ENCODE measurements at places on chromosomes 5 and 9. TPM values are rescaled to one million over a fixed set of nuclear protein-coding genes. Genes with fewer than 3 reads are reported as not detected.

The GFI1B gene
- total RNA-seq = not detected

GRCh38 chr9:14962193-14962882 is 52.1 kb upstream of the FREM1 start:
- no peak for DNase-seq

The CFAP157 gene
- not detected for total RNA-seq

GRCh38 chr5:121691478-121691877 is 160.2 kb upstream of the FTMT start:
- no peak for DNase-seq

DNA sequence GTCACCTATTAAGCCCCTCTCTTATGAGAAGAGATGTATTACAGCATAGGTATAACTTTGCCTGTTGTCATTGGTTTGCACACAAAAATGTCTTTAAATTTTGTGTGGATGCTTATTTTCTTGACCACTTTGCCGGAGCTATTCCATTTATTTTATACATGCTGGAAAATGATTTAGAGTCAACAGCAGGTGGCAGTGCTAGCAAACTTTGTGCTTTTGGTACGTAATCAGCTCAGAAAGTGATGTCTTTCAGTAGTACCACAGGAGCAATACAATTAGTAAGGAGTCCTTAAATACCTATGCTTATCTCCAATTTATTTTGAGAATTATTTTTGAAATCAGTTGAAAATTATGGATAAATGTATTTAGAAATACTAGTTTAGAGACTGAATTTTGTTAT is 19.8 kb upstream of the NUDT12 start:
- DNase-seq = no peak

The ERAP2 gene
- total RNA-seq = 56.6 TPM

DNA sequence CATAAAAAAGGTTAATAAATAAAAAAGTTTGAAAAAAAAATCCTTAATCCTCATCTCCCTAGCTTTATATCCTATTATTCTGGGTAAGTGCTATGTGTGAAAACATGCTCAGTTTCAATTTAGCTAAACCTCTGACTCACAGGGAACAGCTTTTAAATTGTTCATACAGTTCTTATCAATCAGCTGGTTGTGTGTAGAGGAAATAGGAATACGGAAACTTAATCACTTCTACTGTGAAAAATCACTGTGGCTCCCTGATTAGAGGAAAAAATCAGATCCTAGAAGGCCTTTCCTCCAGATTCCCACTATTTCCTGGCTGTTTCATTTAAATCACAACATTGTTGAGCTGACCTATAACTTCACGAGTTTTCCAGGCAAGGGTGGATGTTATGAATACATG is 120.5 kb downstream of the MARCHF3 start:
- DNase-seq = no peak

GRCh38 chr5:159224471-159224870 is 15.1 kb upstream of the RNF145 start:
- DNase-seq = no peak

DNA sequence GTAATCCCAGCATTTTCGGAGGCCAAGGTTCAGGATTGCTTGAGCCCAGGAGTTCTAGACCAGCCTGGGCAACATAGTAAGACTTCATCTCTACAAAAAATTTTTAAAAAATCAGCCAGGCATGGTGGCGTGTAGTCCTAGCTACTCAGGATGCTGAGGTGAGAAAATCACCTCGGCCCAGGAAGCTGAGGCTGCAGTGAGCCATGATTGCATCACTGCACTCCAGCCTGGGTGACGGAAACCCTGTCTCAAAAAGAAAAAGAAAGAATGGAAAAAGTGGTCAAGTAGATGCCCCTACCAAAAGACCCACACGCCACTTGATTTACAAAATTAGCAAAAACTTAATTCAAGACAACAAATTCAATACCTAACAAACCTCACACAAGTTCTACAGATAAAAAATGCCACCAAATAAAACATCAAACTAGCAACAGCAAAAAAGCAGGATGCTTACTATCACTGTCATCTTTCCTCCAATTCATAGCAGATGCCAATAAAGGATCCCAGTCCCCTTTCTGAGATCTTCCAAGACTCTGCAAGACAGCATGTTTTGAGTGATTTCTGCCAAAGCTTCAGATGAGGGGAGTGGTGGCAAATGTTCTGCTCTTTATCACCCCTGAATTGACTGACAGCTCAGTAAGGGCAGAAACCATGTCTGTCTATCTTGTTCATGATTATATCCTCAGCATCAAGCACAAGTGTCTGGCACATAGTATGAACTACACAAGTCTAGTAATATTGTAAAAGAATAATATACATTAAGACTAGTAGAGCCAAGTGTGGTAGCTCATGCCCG is 34.2 kb upstream of the TESK1 start:
- no peak for DNase-seq

DNA sequence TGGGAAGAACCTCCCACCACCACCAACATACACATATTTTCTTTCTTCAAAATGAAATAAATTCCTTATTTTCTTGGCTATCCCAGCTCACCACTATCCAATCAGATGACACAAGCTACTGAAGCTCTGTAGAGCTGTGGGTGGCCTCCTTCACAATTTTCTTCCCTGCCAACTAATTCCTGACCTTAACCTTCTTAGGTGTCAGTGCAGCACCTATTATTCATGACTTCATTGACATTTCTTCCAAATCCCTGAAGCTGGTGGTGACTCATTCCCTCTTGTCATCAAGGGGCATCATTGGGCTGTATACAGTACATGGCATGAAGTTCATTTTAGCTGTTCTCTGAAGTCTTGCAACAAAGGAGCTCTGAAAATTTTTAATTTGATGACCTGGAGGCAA is 42.0 kb upstream of the ADRA1B start:
- no peak for DNase-seq

DNA sequence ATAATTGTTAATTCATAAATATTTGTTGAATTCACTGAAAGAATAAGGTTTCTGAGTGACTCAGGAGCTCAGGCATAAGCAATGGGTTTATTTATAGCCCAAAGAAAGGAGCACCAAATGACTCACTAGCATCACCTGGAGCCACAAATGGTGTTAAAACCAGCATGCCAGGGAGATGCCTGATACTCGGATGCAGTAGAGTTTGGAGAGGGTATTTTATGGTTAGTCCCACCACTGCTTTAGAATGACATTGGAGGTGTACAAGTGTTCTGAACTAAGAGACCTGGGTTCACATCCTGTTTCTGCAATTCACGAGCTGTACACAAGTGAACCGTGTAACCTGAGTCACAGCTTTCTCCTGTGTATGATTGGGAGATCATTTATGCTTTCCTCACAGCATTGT is 25.2 kb downstream of the CCL28 start:
- no peak for DNase-seq

- peak; percentile 12 for DNase-seq
These were observed 24.8 kb downstream of the PPP3R2 start for GRCh38 chr9:101569741-101570501.

The APBA1 gene
- total RNA-seq = 1.4 TPM

The ANKRD18B gene
- total RNA-seq = 0.61 TPM

GRCh38 chr5:148979083-148979723 is 83.7 kb downstream of the SH3TC2 start:
- DNase-seq = no peak

DNA sequence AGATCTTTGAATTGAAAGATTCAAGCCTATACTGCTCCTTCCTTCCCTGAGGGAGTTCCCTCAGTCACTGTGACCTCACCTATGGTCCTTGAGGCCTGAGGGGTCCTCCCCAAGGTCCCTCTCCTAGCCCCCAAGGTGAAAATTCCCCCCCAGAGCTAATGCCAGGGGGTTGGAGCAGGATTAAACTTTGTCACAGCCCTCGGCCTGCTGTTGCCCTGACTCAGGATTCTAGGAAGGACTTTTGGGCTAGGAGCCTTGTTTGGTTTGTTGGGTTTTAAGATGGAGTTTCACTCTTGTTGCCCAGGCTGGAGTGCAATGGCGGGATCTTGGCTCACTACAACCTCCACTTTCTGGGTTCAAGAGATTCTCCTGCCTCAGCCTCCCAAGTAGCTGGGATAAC is 123.2 kb downstream of the C5orf15 start:
- DNase-seq = no peak

- no peak for DNase-seq
These were observed 242.1 kb downstream of the HCN1 start for GRCh38 chr5:45454114-45454513.

The PCDHB2 gene
- not detected for total RNA-seq

DNA sequence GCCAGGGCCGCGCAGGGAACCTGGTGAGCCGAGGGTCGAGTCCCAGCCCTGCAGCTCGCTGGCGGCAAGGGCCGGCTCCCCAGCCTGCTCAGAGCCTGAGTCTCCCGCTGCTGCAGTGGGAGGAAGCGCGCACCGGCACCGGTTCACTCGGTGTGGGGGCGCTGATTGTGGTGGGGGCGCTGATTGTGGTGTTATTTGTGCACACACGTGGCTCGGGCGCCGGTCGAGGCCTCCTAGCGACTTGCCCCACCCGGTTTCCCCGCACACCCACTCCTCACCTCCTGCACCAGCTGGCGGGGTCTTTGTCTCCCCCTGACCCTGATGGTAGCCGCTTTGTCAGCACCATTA is 266.7 kb downstream of the NSG2 start:
- DNase-seq = no peak

- no peak for DNase-seq
These were observed 26.5 kb upstream of the CLPTM1L start for GRCh38 chr5:1371218-1371971.

DNA sequence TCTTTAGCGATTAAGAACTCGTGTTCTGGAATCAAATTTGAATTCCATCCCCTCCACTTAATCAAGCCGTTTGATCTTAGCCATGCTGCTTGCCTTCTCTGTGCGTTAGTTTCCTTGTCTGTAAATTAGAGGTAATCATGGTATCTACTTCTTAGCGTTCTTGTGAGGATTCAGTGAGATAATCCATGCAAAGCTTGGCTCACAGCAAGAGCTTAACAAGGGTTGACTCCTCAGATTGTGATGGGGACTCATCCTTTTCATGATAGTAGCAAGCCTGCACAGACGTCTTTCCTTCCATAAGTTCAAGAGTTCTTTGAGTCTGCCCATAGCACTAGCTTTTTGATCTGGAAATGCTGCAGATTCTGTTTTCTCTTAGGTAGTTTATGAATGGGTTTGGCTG is 72.8 kb downstream of the TRIO start:
- DNase-seq = no peak

DNA sequence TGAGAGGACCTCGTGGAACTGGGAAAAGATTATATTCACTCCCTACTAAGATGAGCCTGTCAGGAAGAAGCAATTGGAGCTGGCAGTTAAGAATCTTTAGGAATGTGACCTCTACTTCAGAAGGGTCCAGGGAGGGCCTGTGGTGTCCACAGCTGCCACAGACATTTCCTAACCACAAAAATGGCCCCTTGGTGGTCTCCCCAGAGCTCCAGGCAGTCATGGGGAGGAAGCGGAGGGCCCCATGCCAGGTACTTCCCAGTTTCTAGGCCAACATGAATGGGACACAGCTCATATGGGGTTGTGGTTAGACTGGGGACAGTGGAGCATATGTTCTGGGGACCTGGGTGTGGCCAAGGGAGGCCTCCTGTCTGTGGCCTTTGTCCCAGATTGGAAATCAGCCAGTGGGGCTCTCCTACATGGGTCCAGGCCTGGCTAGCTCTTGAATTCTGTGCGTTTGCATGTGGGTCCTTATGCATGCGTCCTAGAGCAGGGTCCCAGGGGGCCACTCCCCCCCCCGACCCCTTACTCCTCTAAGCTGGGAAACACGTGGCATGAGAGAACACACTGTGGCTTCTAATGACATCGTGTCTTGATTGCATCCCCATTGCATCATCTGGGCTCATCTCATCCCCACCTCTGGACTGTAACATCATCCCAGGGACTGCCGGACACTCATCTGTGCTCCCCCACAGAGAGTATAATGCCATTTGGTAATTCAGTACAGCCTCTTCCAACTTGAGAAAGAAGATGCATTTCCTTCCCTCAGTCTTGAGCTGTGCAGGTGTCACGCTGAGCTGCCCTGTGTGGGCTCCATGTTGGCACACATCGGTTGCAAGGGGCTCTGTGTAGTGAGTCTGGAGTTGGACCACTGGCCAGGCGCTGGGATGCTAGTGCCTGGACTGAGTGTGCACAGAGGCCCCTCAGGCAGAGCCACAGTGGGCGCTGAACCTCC is 31.3 kb downstream of the IRF1 start:
- DNase-seq = no peak

DNA sequence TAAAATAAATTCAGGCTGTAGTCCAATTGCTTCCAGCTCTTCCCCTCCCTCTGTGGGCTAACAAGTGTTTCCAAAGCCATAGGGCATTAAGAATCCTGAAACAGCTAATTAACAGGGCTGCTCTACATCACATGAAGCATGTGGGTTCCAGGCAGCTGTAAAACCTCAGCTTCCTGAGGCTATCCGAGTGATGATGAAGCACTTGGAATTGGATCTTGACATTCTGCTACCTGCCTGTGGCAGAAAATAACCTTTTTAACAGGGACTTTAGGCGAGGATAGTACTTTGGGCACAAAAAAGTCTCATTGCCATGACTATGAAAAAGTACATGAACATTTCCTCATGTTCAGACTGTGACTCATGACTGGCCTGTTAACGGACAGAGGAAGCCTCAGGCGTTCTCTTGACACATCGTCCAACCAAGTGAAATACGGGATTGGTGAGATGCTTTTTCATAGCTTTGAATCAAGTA is 107.2 kb downstream of the PDE4D start:
- no peak for DNase-seq

DNA sequence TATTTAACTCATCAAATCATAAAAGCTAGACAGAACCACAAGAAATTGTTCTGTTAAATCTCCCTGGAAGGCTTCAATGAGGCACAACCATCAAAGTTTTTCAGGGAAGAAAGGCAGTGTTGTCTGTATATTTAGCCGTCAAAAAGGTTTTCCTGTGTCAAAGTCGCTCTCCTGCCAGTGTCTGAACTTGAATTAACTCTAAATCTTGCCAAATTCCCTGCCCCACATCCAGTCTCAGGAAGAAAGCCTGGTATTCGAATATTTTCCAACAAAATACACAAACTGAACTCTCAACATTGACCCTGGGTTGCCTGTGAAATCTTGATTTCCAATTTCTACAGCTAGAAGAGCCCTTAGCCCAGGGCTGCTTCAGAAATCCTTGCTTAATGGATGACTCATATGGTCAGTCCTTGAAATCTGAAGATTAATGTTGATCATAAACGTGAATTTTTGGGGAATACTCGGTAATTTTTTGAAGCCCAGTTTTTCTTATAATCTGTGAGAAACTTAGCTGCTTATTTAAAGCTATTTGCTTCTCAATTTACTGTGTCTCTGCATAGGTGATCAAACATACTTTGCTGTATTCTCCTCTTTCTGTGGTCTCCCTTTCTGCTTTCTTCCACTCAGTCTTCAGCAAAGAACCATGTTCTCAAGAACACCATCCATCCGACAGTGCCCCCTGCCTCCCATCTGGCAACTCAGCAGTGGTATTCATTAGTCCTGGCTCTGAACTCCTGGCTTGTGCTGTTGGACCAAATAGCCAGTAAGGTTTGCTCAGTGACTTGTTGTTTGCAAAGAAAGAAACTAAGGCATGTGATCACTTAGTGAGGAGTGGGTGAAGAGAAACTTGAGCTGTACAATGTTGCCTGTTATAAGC is 58.9 kb downstream of the NREP start:
- DNase-seq = no peak

GRCh38 chr9:35907711-35908503 is 1.4 kb upstream of the SPAAR start:
- DNase-seq = no peak

Measured in CD4-positive, alpha-beta T cell (primary cell).